ENCODE measurements at places on chromosomes 13 and 19. TPM values are rescaled to one million over a fixed set of nuclear protein-coding genes. Genes with fewer than 3 reads are reported as not detected.

DNA sequence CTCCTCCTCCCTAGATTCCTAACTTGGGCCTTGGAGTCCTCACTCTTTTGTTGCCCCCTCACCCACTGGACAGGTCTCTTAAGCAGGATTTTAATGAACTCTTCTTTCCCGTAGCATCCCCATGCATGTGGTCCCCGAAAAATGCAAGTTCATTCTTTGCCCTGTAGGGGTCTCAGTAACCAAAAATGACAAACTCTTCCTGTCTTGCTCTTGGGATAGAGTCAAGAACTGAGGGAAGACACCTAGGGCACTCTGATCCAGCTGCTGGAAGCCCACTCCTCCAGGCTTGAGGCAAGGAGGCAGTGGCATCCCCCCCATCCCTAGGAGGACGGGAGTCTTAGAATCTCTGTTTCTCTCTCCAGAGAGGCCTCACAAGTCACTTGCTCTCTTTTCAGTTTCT lies 987.0 kb downstream of the DIAPH3 start:
- H3K4me1 ChIP-seq: peaks cover 2% of the 10 kb centered on the region
- no peaks in the 10 kb centered on the region for H3K27me3 ChIP-seq
- no peak overlapping the region for H3K27ac ChIP-seq
- H3K36me3 ChIP-seq: no peaks in the 10 kb centered on the region
- no peak overlapping the region for H3K4me3 ChIP-seq

DNA sequence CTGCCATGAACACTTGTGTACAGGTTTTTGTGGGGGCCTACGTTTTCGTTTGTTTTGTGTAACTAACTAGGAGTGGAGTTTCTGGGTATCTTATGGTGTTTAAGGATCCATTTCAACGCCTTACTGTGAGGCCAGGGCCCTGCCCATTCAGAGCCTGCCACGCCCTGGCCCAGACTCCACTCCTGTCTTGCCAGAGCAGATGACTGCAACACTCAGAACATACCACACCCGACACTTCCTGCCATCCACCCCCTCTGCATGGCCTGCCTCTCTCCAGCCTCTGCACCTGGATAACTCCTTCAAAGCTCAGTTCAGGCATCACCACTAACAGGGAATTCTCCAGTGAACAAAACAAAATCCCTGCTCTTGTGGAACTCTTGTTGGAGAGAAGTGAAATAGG lies 43.2 kb downstream of the RGCC start:
- no peaks in the 10 kb centered on the region for H3K4me1 ChIP-seq
- no peak for DNase-seq
- H3K27me3 ChIP-seq: peaks cover 9% of the 10 kb centered on the region
- no peak overlapping the region for H3K27ac ChIP-seq
- H3K4me3 ChIP-seq: no peak overlapping the region

GRCh38 chr13:111031531-111031961 lies 83.6 kb upstream of the ARHGEF7 start:
- peaks cover 69% of the 10 kb centered on the region for H3K27me3 ChIP-seq
- no peak for DNase-seq
- peaks cover 6% of the 10 kb centered on the region for H3K4me1 ChIP-seq
- H3K36me3 ChIP-seq: no peaks in the 10 kb centered on the region

DNA sequence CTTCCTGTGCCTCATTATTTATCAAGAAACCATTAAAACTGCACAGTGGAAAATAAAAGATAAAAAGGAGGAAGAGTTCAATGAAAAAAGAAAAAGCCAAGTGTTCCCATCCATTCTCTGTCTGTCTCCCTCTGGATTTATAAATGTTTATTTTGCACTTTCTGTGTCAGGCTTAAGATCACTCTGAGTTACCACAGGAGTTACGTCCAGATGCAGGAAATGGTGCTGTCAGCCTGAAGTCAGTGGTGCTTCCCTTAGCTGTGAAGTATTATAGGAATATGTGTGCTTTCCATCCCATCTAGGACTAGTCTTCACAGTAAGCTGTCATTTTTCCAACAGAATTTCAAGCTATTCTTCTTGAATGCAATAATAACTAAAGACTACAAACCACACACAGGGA lies 420.2 kb downstream of the KCTD12 start:
- H3K27ac ChIP-seq: no peak overlapping the region
- no peaks in the 10 kb centered on the region for H3K36me3 ChIP-seq
- no peak for DNase-seq
- H3K27me3 ChIP-seq: no peaks in the 10 kb centered on the region
- H3K4me1 ChIP-seq: peaks cover 3% of the 10 kb centered on the region
- no peak overlapping the region for H3K4me3 ChIP-seq

Gene ADGRE1
- not detected for total RNA-seq

- peak overlapping the region; percentile 12 for H3K27ac ChIP-seq
- H3K36me3 ChIP-seq: no peaks in the 10 kb centered on the region
- H3K27me3 ChIP-seq: peaks cover 3% of the 10 kb centered on the region
- peaks cover 30% of the 10 kb centered on the region for H3K4me1 ChIP-seq
- H3K4me3 ChIP-seq: no peak overlapping the region
Observed at GRCh38 chr13:33208290-33209220, 77.0 kb downstream of the STARD13 start.

DNA sequence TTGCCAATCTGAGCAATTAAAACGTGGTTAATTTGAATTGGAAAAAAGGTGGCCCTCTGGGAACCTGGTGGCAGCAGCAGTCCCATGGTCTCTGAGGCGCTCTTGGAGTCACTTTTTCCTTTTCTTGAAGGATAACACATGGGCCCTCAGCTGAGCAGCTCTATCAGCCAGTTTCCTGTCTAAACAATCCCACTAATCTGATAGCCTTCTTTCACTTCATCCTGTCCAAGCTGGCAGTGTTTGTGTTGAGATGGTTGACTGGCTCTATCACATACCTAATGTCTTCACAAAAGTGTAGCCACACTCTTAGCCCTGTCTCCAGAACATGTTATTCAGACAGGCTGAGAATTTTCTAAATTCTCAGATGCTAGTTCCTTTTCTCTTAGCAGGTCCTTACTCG lies 10.7 kb downstream of the MZT1 start:
- peaks cover 49% of the 10 kb centered on the region for H3K36me3 ChIP-seq
- DNase-seq: no peak
- no peak overlapping the region for H3K27ac ChIP-seq
- no peaks in the 10 kb centered on the region for H3K27me3 ChIP-seq
- no peaks in the 10 kb centered on the region for H3K4me1 ChIP-seq
- H3K4me3 ChIP-seq: no peak overlapping the region

Gene CLPTM1
- 98.8 TPM for total RNA-seq

Measured in progenitor cell of endocrine pancreas (in vitro differentiated cells).